ENCODE measurements at places on chromosomes 13 and 19. TPM values are rescaled to one million over a fixed set of nuclear protein-coding genes. Genes with fewer than 3 reads are reported as not detected.

DNA sequence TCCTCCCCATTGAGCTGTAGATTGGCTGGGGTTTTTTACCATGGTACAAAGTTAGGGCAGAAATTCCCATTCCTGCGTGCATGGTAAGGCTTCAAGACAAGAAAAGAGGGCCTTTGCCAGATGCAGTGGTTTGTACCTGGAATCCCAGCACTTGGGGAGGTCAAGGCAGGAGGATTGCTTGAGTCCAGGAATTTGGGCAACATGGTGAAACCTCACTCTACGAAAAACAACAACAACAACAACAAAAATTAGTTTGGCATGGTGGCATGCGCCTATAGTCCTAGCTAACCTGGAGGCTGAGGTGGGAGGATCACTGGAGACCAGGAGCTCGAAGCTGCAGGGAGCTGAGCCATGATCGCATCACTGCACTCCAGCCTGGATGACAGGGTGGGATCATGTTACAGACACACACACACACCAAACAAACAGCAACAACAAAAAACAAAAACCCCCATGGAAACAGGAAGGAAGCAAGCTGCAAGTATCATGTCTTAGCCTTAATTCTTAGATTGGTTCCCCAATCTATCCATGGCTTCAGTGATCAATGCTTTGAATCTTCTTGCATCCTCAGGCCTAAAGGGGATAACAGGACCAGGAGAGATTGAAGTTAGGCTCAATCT, 5.5 kb upstream of the WTIP start:
- H3K36me3 ChIP-seq, result peaks cover 26% of the 10 kb centered on the region
- no peak overlapping the region for H3K27ac ChIP-seq
- no peak for DNase-seq
- no peak overlapping the region for H3K4me3 ChIP-seq
- H3K27me3 ChIP-seq, result peaks cover 1% of the 10 kb centered on the region
- H3K4me1 ChIP-seq, result no peaks in the 10 kb centered on the region

- H3K36me3 ChIP-seq, result no peaks in the 10 kb centered on the region
- H3K4me1 ChIP-seq, result peaks cover under 1% of the 10 kb centered on the region
- H3K27me3 ChIP-seq, result peaks cover 21% of the 10 kb centered on the region
- H3K27ac ChIP-seq, result no peak overlapping the region
- no peak overlapping the region for H3K4me3 ChIP-seq
Observed at GRCh38 chr13:33199289-33199850, 86.2 kb downstream of the STARD13 start.

DNA sequence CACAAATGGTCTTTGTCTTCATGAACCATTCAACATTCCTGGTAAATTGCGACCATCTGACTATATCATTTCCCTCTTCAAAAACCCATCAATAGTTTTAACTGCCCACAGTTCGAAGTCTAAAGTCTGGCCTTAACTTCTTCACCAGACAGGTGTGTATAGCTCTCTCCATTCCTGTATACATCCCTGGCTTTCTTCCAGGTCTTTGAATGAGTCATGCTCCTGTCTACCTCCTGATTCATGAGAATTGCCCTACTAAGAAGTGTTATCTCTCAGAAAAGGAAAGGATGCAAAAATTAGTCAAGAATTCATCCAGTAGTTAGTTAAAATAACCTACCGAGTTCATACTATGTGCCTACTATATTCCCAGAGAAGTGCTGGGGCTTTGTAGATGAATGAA, 225.0 kb downstream of the TBC1D4 start:
- H3K4me1 ChIP-seq, result no peaks in the 10 kb centered on the region
- H3K27me3 ChIP-seq, result peaks cover 8% of the 10 kb centered on the region
- DNase-seq, result no peak
- H3K36me3 ChIP-seq, result no peaks in the 10 kb centered on the region
- H3K27ac ChIP-seq, result no peak overlapping the region

GRCh38 chr13:74204602-74205312, 70.6 kb upstream of the KLF12 start:
- H3K36me3 ChIP-seq, result peaks cover 5% of the 10 kb centered on the region
- no peaks in the 10 kb centered on the region for H3K4me1 ChIP-seq
- H3K4me3 ChIP-seq, result no peak overlapping the region
- no peak overlapping the region for H3K27ac ChIP-seq

DNA sequence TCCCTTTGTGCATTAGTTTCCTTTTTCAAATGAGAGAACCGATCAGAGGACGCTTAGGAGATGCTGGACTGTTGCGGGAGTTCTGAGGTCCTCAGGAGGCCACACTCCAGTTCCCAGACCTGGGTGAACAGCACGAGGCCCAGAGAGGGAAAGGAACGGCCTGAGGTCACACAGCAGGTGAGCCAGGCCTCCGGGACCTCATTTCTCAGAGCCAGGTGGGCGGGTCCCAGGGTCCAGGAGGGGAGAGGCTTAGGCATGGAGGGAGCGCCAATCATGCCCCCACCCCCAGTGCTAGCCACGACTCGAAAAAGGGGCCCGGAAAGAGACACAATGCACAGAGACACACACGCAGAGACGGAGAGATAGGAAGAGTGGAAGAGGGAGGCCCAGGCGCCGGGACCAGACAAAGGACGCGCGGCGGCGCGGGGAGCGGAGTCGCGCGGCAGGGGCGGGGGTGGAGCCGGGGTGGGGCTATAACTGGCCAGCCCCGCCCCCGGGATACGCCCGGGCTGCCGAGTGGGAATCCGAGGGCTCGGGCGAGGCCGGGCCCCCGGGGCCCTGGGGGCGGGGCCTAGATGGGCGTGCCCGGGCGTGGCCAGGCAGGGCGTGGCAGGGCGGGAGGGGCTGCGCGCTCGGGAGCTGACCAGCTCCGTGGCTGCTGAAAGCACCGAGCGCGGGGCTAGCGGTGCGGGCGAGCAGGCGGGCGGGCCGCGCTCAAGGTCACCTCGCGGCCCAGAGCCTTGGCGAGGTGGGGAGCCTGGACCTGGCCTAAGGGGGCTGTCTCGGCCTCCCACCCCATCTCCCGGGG, 1.6 kb downstream of the ELAVL3 start:
- peaks cover 26% of the 10 kb centered on the region for H3K27me3 ChIP-seq
- H3K27ac ChIP-seq, result no peak overlapping the region
- peaks cover 3% of the 10 kb centered on the region for H3K36me3 ChIP-seq
- no peak for DNase-seq

- no peak overlapping the region for H3K27ac ChIP-seq
- no peaks in the 10 kb centered on the region for H3K36me3 ChIP-seq
Observed at GRCh38 chr13:50700664-50701305, 142.7 kb downstream of the DLEU7 start.

GRCh38 chr13:54029226-54029625, 1000.6 kb downstream of the OLFM4 start:
- peaks cover 10% of the 10 kb centered on the region for H3K36me3 ChIP-seq
- H3K27ac ChIP-seq, result no peak overlapping the region
- no peaks in the 10 kb centered on the region for H3K27me3 ChIP-seq
- no peak for DNase-seq
- H3K4me1 ChIP-seq, result no peaks in the 10 kb centered on the region

DNA sequence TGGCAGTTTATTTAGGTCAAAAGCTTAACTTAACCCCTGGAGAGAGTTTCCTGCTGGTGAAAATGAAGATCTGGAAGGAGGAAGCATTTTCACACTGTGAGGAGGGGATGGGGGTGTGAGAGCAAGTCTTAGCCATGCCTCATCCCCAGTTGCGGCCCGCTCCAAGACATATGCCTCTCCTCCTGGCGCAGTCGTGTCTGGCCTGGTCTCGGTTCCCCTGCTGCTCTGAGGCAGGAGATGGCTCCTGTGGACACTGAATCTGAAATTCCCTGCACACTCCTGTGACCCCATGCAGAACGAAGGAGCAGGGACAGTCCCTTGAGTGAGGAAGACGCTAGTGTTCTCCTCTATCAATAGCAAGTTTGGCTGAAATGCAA, 360 bp upstream of the ZNF69 start:
- H3K36me3 ChIP-seq, result peaks cover 4% of the 10 kb centered on the region
- H3K27me3 ChIP-seq, result no peaks in the 10 kb centered on the region
- H3K4me3 ChIP-seq, result peak overlapping the region; percentile 96
- peak overlapping the region; percentile 91 for H3K27ac ChIP-seq

GPC6 gene
- not detected for total RNA-seq

CNFN gene
- not detected for total RNA-seq

KLK7 gene
- not detected for total RNA-seq

ZNF724 gene
- 7.8 TPM for total RNA-seq

KLF1 gene
- total RNA-seq, result not detected

CEACAM7 gene
- not detected for total RNA-seq

ZNF793 gene
- 17.1 TPM for total RNA-seq

GPR183 gene
- 10.4 TPM for total RNA-seq

SLC46A3 gene
- 22.3 TPM for total RNA-seq
